ENCODE measurements at places on chromosomes 11 and 22.

- peak; percentile 11 for DNase-seq
These were observed 42.1 kb downstream of the KDM2A start for GRCh38 chr11:67160872-67161783.

GRCh38 chr11:62842171-62842741 lies 2.9 kb upstream of the WDR74 start:
- peak; percentile 38 for DNase-seq

DNA sequence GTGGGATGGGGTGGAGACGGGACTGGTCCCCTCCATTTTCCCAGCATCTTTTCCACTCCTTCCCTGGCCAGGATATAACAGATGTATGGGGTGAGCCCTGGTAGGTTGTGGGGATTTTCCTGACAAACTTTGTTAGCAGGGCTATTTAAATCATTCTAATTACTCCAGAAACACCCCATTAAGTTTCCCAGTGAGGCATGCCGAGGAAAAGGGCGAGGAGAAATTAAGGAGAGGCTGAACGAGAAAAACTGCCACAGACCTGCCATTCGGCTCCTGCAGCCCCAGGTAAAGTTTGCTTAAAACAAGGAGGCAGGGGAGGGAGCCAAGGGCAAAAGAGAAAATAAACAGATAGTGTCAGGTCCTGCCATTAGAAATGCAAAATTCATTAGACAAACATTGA lies 428.2 kb downstream of the BUD13 start:
- DNase-seq, result no peak

DNA sequence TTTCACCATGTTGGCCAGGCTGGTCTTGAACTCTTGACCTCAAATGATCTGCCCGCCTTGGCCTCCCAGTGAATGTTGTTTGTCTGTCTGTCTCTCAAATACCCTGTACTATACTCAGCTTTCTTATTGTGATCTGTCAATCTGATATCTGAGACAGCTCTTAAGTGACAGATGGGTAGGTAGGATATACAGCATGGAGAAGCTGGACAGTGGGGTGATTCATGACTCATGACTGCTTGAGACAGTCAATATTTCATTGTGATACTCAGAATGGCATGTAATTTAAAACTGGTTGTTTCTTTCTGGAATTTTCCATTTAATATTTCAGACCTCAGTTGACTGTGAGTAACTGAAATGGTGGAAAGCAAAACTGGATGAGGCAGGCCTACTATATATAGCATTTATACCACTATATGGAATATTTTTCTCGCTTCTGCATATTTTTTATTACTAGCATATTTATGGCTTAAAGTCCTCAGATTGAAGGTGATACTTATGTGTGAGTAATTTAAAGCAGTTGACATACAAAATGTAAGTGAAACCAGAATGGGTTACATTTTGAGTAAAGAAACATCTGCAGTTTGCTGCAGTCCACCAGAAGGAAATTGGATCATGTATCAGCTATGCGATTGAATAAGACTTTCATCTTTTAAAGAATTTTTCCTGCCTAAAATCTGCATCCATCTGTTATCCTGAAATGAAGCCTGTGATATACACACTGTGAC lies 22.3 kb downstream of the ARHGAP42 start:
- no peak for DNase-seq

GRCh38 chr22:47299211-47299862 lies 536.9 kb downstream of the TBC1D22A start:
- DNase-seq, result no peak

DNA sequence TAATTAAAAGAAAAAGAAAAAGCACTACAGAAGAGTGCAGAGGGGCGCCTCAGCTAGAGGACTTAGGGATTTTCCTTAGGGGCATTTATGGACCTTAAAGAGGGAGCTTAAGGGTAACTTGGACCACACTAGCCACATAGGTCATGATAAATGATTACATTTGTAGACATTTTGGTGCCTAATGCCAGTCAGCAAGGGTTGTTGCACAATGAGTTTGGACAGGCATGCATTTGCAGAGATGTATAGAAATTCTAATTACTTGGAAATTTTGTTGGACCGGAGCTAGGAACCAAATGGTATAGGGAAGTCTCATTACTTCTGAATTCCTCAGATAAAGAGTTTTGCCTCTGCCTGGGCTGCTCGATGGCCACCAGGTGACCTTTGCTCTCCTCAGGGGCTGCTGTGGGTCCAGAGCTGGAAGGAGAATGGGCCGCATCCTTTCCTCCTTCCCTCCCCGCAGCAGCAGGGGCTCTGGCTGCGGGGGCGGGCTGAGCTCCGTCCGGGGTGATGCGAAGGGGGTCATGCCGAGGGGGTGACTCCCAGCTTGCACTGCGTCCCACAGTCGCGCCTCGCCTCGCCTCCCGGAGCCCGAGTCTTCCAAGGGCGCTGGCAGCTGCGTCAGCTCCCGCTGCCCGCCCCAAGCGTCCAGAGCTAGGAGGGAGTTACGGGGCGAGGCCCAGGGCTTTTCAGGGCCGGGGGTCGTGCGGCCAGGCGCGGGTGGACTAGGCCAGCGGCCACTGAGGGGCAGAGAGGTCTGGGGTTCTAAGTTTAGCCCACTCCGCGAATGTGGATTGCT lies 20.3 kb upstream of the MALAT1 start:
- no peak for DNase-seq

GRCh38 chr11:70074746-70075145 lies 3.4 kb upstream of the ANO1 start:
- no peak for DNase-seq

DNA sequence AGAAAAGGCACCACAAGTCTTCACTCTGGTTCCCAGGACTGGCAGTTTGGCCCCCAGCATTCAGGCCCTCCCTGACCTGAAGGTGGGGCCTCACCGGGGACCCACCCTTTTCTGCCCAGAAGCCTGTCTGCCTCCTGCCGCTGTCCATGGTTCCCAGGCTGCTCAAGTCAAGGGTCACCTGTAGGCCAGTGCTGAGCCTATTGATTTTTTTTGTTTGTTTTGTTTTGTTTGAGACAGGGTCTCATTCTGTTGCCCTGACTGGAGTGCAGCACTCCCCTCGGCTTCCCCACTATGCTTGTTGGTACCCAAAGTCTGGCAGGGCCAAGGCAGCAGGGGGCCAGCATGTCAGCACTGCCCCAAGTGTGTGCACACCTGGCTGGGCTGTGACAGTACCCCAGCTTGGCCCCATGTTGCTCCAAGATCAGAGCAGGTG lies 11.0 kb upstream of the MED17 start:
- DNase-seq, result no peak

GRCh38 chr11:77144857-77145428 lies 16.9 kb downstream of the MYO7A start:
- no peak for DNase-seq

- no peak for DNase-seq
These were observed 1.6 kb downstream of the SPI1 start for GRCh38 chr11:47376525-47377371.

- DNase-seq, result peak; percentile 37
These were observed 6.0 kb downstream of the VSIG2 start for GRCh38 chr11:124745835-124746620.

GRCh38 chr11:61297341-61297740 lies 2.2 kb upstream of the VWCE start:
- no peak for DNase-seq

GRCh38 chr22:38886333-38886732 lies 14.3 kb upstream of the CBX6 start:
- DNase-seq, result no peak

GRCh38 chr11:117412653-117413275 lies 85.1 kb downstream of the CEP164 start:
- no peak for DNase-seq

DNA sequence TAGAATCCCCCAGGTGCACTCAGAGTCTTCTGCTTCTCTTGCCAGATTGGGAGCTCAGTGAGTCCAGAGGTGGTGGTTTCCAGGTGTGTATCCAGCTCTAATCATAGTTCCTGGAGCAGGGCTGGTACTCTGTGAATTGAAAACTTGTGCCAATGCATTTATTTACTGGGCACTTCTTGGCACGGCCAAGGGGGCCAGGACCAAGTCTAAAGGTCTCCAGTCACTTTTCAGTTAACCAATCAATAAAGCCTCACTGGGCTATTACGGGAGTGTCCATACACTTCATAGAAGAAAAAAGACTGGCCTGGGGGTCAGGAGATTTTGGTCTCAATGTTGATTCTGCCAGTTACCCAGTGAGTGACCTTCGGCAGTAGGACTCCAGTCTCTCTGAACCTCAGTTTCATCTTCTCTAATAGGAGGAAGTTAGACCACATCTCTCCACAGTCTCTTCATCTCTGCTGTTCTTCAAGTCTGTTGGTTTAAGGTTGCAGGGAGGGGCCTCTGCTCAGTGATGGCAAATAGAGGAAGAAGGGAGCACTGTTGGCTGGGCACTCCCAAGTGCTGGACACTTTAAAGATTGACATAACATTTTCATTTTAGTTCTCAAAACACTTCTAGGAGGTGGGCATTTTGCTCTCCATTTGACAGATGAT lies 188.5 kb upstream of the E2F8 start:
- no peak for DNase-seq

DNA sequence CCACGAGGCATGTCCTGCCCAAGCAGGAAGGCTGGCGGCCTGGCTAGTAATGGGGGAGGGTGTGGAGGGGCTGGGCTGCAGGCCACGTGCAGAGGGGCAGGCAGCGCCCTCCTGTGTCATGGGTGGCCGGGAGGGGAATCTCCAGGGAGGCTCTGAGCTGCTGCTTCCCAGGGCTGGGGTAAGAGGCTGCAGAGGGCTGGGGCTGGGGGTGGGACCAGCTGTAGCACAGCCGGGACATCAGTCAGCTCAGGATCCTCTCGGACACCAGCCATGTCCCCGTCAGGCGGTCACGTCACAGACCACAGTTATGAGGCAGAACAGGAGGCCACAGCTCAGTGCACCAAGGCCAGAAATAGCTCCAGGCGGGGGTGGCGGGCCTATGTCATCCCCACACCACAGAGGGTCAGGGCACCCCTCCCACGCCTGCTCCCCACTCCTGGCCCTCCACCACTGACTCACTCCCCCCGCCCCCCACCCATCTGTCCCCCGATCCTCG lies 21.1 kb downstream of the RTN4R start:
- no peak for DNase-seq

GRCh38 chr11:62669420-62670161 lies 1.9 kb upstream of the UQCC3 start:
- DNase-seq, result no peak

- DNase-seq, result no peak
These were observed 25.5 kb downstream of the SHISAL1 start for GRCh38 chr22:44287121-44287693.

GRCh38 chr22:43526117-43526655 lies 114.4 kb downstream of the MPPED1 start:
- no peak for DNase-seq

All from CD4-positive, alpha-beta T cell treated with Interleukin-4 for 1 hour (primary cell).